SJSA1 (cell line): ENCODE measurements at places on chromosomes 11 and 22. TPM values are rescaled to one million over a fixed set of nuclear protein-coding genes. Genes with fewer than 3 reads are reported as not detected.

GRCh38 chr22:30325065-30325720 is 1.5 kb downstream of the TBC1D10A start:
- DNase-seq, result peak; percentile 69

The CCDC73 gene
- total RNA-seq, result not detected in 2 replicates

The MMP27 gene
- not detected in 2 replicates for total RNA-seq

- DNase-seq, result no peak
Measured at GRCh38 chr22:22713416-22713815, 69.0 kb downstream of the GGTLC2 start.

The OR4C46 gene
- total RNA-seq, result not detected in 2 replicates

GRCh38 chr22:46592390-46592872 is 27.8 kb upstream of the GRAMD4 start:
- DNase-seq, result no peak

DNA sequence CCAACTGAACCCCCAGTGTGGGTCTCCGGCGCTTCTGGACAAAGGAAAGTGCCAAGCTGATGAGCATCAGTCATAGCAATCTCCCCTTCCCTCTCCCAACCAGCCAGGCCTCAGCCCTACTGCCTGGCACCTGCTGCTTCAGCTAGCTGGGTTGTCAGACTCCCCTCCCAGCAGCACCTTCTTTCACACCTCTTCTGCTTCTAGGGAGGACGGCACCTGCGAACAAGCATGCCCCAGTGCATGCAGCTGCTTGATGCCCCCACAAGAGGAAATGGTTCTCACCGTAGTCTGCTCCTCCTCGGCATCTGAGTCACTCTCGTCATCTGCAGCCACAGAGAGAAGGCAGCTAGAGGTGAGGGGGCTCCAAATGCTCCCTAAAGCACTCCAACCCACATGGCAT is 25.4 kb downstream of the THOC5 start:
- DNase-seq, result no peak

DNA sequence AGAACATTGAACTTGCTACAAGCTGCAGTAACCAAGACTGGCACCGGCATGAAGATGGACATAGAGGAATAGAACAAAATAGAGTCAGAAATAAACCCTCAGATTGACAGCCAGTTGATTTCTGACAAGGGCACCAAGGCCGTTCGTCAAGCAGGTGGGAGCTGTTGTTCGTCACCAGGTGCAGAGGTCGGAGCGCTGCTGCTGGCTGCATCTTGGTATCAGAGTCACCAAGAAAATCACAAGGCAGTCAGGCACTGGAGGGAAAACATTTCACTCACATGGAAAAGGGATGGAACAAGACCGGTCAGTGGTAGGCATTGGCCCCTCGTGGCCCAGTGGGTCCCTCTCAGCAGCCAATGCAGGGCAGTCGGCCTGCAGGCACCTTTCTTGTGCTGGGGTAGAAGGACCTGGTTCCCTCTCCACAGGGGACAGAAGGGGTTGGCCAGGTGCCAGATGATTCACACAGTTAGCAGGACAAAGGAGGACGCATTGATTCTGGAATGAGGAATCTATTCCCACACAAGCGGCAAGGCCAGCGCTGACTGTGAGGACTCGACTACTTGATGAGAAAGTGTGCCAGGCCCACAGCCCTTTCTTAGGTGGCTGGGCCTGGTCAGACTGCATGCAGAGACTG is 115.8 kb upstream of the FGF3 start:
- DNase-seq, result peak; percentile 68

DNA sequence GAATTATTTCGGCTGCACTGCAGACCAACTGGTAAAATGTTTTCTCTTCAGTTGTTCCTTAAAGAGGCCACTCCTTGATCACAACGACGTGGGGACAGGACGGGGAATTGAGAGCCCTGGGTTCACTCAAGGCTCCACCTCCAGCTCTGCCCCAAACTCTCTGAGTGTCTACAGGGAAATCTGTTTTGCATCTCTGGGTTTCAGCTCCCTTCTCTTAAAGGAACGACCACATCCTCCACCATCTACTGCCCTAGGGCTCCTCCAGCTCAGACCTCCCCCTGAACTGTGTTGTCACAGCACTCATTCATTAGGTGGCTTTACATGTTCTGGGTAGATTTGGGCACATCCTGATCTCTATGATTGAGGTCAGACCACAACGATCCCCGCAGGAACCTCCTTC is 5.1 kb upstream of the PPFIA1 start:
- DNase-seq, result no peak

GRCh38 chr11:128216198-128216597 is 371.2 kb downstream of the ETS1 start:
- DNase-seq, result no peak

DNA sequence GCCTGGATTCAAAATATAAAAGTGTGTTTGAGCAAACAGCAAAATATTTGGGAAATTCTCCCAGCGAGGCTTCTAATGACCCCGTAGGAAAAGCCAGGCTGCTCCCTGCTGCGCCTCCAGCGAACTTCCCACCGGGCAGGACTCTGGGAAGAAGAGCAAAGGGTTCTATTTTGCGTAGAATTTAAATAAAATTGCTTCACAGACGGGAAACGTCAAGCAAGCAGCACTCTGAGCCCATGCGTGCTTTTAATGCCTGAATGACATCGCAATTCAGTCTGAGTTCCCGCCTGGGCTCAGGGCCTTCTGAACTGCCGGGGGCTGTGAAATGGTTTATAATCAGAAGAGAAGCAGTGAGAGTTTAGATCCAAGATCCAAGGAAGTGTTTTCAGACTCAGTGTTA is 775.1 kb downstream of the BRD1 start:
- DNase-seq, result no peak

The LDLRAD3 gene
- total RNA-seq, result 4.1 and 5.8 TPM in 2 replicates

GRCh38 chr11:120424185-120424969 is 87.2 kb upstream of the GRIK4 start:
- DNase-seq, result no peak

DNA sequence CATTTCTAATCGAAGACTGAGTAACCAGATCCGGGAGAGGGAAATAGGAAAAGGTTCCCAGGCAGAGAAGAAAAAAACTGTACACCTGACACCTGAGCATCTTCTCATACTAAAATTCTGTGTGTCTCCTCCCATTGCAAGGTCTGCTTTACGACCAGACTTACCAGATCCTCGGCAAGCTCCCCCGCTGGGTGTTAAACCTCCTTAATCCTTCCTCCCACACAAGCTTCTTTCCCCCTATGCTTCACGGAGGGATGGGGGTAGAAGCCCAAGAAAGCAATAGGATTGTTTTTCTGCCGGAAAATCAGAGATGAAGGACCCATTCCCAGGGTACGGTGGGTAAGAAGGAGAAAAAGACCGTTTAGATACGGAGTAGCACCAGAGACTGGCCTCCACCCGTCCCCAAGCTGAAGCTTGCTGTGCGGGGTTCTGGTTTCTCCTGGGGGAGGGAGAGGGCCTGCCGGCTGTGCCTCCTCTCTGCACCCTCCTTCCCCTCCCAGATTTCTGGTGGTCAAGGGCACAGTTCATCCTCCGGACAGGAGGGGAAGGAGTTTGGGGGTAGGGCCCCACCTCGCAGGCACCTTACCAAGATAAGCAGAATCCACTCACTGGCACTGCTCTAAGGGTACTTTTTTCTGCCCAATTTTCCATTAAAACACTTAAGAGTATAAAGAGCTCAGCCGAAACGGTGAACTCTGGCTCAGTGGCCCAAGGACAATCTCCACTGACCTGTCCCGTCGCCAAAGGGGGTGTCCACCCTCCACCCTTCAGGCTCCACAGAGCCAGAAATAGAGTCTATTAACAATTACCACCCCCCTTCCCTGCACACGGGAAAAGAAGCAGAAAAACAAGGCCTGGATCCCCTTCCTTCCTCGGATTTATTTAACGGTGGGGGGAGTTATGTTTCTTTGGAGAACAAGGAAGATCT is 1.2 kb downstream of the TOB2 start:
- peak; percentile 51 for DNase-seq

The MIOX gene
- not detected in 2 replicates for total RNA-seq

- no peak for DNase-seq
Measured at GRCh38 chr11:35394941-35395340, 24.4 kb downstream of the SLC1A2 start.

The CALCA gene
- total RNA-seq, result not detected in 2 replicates

- no peak for DNase-seq
Measured at GRCh38 chr11:57370941-57371340, 10.0 kb downstream of the PRG3 start.

- no peak for DNase-seq
Measured at GRCh38 chr11:123509737-123510578, 79.9 kb downstream of the GRAMD1B start.

The MS4A6A gene
- not detected in 2 replicates for total RNA-seq

GRCh38 chr11:122453586-122453985 is 201.9 kb upstream of the UBASH3B start:
- no peak for DNase-seq

The LRRC32 gene
- 7.8 and 8.1 TPM in 2 replicates for total RNA-seq

DNA sequence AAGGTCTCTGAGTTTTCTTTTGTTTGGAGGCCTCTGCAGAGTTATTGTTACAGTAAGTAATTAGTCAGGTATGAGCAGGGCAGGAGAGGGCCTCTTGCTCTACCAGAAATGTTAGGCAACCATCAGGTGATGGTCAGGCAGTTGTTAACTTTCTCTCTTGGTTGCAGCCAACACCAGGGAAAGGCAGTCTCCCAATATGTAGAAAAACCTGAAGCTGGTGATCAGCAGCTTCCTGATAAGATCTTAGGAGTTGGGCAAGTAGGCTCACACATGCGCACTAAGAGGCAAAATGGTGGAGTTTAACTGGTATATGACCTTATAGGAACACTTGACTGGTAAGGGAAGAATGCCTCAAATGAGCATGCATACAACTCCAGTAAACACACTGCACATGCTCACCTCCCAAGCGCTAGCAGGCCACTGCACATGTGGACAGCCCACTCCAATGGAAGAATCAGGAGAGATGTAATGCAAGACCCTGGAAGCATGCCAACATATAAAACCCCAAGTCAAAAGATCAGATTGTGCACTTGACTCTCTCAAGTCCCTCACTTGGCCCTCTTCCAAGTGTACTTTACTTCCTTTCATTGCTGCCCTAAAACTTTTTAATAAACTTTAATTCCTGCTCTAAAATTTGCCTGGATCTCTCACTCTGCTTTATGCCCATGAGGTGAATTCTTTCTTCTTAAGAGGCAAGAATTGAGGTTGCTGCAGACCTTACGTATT is 23.7 kb upstream of the SLC35F2 start:
- no peak for DNase-seq

DNA sequence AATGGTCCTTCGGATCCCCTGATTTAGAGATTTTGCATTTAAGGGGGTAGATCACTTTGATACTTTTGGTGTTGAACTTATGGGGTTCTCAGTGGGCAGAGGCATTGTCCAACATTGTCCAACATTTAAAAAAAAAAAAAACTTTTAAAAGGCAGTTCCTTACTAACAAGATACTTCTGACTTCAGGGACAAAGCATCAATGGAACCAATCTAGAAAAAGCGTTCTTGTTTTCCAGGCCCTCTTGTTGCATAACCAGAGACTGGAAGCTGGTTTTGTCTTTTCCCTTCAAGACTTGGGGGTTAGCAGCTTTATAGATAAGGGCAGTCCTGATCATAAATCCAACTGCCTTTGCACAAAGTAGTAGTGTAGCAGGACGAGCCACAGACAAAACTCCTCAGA is 40.4 kb downstream of the ACER3 start:
- no peak for DNase-seq

GRCh38 chr11:31870609-31871309 is 59.6 kb upstream of the PAX6 start:
- DNase-seq, result peak; percentile 49

- DNase-seq, result no peak
Measured at GRCh38 chr11:44814881-44815592, 88.3 kb downstream of the TSPAN18 start.

The GGTLC3 gene
- 0.26 TPM in 1 of 2 replicates, not detected in the other for total RNA-seq

The PACSIN2 gene
- total RNA-seq, result 98.3 and 100 TPM in 2 replicates

DNA sequence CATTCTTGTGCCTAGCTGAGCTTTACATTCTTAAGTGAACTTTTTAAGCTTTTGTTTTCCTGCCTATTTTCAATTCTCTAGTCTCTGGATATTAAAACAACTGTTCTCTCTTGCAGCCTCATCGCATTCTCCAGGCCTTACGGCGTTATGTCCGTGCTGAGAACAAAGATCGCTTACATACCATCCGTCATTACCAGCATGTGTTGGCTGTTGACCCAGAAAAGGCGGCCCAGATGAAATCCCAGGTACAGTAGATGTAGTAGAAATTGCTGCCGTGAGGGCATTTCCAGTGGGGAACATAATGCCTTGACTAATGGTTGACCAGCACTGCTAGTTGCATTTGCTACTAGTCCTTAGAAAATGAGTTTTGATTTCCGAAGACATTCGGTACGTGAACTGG is 29.7 kb upstream of the ST14 start:
- DNase-seq, result no peak

- no peak for DNase-seq
Measured at GRCh38 chr22:18070556-18071306, 7.1 kb upstream of the PEX26 start.

DNA sequence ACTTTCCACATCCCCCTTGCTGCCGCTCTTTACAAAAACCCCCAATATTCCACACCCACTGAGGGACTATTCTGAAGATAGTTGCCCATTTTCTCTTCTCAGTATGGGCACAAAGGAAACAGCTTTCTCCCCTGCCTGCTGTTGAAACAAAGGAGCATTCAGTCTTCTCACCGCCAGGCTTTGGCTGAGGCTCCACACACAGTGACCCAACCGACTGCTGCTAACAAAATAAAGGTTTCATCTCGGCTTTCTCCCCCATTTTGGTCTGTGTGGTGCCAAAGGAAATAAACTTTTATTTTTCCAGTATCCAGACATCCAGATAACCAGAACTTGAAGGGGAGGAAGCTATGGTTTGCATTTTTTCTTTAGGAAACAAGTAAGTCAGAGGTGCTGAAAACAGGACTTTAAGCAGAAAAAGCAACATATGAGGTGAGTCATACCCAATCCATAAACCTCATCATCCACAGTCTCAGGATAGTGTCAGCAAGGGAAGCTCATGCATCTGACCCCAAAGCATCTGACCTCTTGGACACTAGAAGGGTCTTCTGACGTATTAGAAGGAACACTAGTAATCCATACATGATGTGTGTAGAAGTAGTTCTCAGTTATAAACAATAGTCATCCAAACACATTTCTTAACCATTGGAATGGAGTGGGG is 6.4 kb downstream of the CLMP start:
- peak; percentile 54 for DNase-seq

GRCh38 chr11:130644187-130644586 is 195.7 kb downstream of the ADAMTS15 start:
- no peak for DNase-seq
